Foreskin fibroblast (primary cell): ENCODE measurements at places on chromosomes 3 and 15.

DNA sequence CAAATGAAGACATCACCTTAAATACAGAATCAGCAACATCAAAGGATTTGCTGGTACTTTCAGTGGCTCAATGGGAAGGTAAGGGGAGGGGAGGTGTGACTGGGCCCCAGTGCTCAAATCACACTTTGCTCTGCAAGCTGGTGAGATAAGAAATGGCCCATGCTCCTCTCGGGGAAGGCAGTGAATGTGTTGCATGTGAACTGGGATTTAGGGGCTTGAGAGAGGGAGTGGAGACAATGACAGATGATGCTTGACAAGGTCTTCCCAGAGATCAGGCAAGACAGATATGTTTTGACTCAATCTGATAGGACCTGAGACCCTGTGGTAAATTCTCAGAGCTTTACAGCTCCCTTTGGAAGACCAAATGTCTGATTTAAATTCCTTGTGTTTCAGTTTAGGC lies 233.0 kb upstream of the PROK2 start:
- no peak for DNase-seq

- DNase-seq, result no peak
Measured at GRCh38 chr3:25476639-25477038, 48.6 kb downstream of the RARB start.

- no peak for DNase-seq
Measured at GRCh38 chr3:105347625-105348302, 18.9 kb upstream of the ALCAM start.

DNA sequence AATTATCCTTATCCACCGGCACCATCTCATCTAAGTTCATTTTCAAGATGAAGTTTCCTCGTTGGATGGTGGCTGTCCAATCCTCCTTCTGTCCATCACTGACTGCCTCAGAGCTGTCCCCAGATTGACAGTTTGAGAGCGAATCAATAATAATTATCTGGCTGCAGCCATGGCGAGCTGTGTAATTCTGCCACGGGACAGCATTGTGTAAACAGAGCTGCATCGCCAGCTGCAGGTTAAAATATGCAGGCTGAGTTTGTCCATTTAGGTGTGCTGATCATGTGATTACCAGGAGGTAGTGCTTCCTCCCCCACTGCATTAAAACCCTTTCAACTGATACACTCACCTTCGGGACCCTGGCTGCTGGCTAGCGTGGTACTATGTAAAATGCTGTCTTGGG lies 461.9 kb upstream of the ONECUT1 start:
- DNase-seq, result no peak

DNA sequence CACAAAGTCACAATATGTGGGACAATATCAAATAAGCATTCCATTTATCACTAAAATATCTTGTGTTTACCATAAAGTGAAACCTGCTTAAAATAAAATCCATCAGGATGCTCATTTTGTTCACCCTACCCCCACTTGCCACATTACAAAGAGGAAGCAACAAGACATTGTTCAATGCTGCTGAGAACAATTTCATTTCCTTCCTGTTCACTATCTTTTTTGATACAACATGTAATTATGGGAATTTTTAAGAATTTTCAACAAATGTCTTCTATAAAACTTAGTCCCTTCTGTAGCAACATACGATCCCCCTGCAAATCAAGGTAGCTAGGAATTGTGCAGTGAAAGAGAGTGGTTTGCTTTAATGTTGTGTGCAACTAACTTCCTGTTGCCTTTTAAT lies 34.9 kb upstream of the GPR160 start:
- DNase-seq, result no peak

DNA sequence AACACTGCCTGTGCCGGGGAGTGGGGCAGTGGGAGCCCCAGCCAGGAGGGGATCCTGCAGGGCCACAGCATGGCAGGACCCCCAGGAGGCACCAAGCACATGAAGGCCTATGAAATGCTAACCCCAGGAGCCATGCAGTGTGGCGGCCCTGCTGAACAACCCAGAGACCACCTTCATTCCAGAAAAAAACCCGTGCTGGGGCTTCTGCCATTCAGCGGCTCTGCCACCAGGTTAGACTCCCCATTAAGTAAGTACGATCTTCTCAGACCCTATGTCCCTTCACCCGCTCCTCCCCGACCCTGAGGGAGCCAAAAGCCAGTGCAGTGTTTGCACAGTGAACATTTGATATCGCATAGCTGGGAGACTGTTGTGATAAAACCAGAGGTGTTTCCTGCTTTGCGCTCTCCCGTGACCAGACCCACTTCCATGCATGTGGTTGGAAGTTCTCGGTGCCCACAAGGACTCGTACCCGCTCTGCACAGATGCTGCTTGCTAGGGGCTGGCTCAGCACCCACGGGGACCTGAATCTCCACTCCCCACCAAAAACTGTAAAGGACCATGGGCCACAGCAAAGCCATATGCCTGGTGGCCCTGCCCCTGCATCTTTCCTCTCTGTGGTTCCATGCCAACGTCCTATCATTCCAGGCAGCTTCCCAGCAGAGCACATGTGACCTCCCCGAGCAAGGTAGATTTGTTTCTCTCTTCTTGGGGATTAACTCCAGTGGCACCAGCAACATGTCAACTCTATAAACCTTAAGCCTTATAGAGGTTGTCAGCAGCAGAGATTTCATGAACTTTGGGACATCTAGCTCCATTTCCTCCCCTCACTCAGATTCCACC lies 5.3 kb downstream of the PLA2G4D start:
- DNase-seq, result no peak

DNA sequence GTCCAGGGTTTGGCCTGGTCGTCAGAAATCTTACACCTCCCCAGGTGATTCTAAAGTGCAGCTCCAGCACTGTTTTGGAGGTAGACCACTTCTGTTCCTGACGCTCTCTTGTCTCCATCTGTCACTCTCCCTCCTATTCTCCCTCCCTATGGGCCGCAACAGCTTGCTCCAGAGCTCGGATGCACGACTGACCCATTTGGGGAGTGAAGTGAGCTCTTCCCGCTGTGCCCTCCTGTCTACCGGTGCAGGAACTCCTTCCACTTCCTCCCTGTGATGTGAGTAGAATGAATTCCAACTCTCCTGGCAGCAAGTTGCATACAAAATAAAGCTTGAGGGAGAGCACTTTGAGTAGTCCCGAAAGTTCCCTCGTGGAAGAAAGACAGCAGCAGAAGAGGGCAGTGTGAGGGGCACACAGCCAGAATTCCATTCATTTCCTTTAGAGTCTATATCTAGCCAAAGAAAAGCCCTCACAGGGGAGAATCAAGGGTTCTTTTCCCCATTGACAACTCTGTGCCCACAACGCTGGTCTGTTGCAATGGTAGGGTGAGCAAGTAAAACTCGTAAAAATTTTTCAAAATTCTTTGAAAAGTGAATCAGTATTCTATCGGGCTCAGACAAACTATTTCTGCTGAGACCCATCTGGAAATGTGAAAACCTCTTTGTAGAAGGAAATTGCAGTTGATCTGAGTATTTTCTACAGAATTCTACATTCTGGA lies 39.9 kb upstream of the BDH1 start:
- DNase-seq, result peak; percentile 23
